Spleen (tissue), 13 donors: ENCODE measurements at places on chromosomes 16 and 17. TPM values are rescaled to one million over a fixed set of nuclear protein-coding genes. Genes with fewer than 3 reads are reported as not detected.

DNA sequence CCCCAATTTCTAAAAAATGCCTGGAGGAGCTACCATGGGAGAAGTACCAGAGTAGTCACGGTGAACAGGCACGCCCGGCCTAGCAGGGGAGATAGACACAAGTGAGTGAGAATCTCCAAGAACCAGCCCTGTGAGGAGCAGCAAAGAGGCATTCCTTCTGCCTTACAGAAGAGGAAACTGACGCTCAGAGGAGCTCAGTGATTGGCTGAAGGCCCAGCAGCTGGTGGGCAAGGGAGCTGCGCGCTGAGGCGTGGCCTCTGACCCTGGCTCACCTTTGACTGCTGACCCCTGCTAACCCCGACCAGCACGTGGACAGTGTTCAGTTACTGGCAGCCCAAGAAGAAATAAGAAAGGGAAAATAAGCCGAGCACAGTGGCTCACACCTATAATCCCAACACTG is 1.8 kb downstream of the C16orf96 start:
- H3K36me3 ChIP-seq: no peaks in the 10 kb centered on the region
- no peaks in the 10 kb centered on the region for H3K4me1 ChIP-seq
- H3K27me3 ChIP-seq: no peaks in the 10 kb centered on the region

- H3K4me1 ChIP-seq: no peaks in the 10 kb centered on the region
- no peak for DNase-seq
- no peaks in the 10 kb centered on the region for H3K27me3 ChIP-seq
- H3K36me3 ChIP-seq: peaks cover 61% of the 10 kb centered on the region
These were observed 83.2 kb downstream of the STH start for GRCh38 chr17:46082257-46082656.

DNA sequence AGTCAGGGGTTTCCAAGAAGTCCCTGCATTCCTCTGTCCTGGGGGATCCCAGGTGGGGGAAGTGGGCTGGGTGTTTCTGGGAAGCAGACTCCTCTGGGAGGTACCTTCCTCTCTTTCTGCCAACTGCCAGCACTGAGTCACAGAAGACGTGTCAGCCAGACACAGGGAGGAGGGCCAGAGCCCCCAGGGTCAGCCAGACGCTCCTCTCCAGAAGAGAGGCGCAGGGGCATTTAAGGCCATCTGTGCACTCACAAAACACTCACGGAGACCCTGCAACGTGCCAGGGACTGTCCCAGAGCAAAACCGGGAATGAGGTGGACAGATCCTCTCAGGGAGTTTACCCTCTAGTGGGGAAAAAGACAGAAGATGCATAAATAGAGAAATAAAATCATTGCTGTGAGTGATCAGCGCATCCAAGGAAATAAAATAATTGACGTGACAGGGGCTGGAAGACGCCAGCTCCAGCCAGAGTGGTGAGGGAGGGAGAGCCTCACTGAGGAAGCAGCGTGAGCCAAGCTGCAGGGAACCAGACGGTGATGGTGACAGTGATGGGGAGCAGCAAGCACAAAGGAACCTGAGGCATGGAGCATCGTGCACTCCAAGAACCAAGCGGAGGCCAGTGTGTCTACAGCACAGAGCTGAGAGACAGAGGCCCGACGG is 105.4 kb downstream of the ZNF423 start:
- H3K4me3 ChIP-seq: no peak overlapping the region
- H3K27ac ChIP-seq: no peak overlapping the region
- H3K27me3 ChIP-seq: no peaks in the 10 kb centered on the region
- H3K4me1 ChIP-seq: peaks cover 18% of the 10 kb centered on the region

GRCh38 chr17:10169290-10169689 is 29.1 kb downstream of the GAS7 start:
- DNase-seq: no peak
- peaks cover 5% of the 10 kb centered on the region for H3K4me1 ChIP-seq
- no peak overlapping the region for H3K27ac ChIP-seq
- no peaks in the 10 kb centered on the region for H3K27me3 ChIP-seq
- H3K4me3 ChIP-seq: no peak overlapping the region

- H3K27ac ChIP-seq: no peak overlapping the region
- H3K36me3 ChIP-seq: no peaks in the 10 kb centered on the region
- no peaks in the 10 kb centered on the region for H3K4me1 ChIP-seq
- H3K4me3 ChIP-seq: no peak overlapping the region
These were observed 119.2 kb upstream of the C17orf78 start for GRCh38 chr17:37256627-37257026.

- peaks cover 87% of the 10 kb centered on the region for H3K4me1 ChIP-seq
- peak overlapping the region; percentile 94 for H3K27ac ChIP-seq
- H3K4me3 ChIP-seq: peak overlapping the region; percentile 50
- no peaks in the 10 kb centered on the region for H3K36me3 ChIP-seq
These were observed 2.0 kb downstream of the MAF start for GRCh38 chr16:79598348-79599181.

Gene PGAP3
- total RNA-seq: 21.9 TPM

Gene MYL11
- not detected for total RNA-seq

Gene SLC16A6
- 4.4 TPM for total RNA-seq
